Aorta (tissue), 5 donors: ENCODE measurements at places on chromosomes 5 and 9.

GRCh38 chr5:62547945-62548630 lies 30.5 kb upstream of the LRRC70 start:
- DNase-seq: no peak

GRCh38 chr5:56647099-56647850 lies 168.1 kb upstream of the MAP3K1 start:
- no peak for DNase-seq

- DNase-seq: no peak
Measured at GRCh38 chr5:110045158-110045557, 355.4 kb downstream of the MAN2A1 start.

- DNase-seq: no peak
Measured at GRCh38 chr9:109959679-109960078, 179.7 kb downstream of the PALM2AKAP2 start.

DNA sequence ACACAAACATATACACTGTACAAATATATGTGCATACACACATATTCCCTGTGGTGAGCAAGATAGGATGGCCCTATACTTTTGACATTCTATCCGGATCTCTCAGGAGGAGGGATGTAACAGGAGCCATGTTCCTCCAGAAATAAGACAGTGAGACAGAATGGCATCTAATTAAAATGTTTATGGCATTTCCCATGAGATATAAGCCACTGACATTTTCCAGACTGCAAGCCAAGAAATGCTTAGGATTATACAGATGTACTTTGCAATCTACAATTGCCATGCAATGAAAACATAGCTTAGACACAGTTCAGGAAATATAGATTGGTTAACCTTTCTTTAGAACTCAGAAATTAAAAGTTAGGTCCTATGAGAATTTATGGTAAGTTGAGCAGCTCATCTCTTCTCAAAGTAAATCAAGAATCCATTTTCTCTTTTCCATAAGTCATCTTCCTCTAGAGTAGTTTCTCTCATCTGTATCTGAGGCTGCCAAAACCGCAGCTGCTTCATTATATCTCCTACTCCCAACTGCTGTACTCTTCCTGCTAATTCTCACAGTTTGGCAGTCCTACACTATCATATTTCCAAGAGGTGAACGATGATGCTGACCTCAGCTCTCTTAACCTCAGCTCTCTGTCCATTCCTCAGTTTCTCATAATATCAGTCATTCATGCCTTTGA lies 1719.1 kb downstream of the MAT2B start:
- DNase-seq: no peak

GRCh38 chr5:81572201-81572600 lies 178.3 kb upstream of the ACOT12 start:
- no peak for DNase-seq

GRCh38 chr9:117587263-117587662 lies 116.9 kb upstream of the TLR4 start:
- DNase-seq: no peak
